ENCODE measurements at places on chromosomes 1 and 21. TPM values are rescaled to one million over a fixed set of nuclear protein-coding genes. Genes with fewer than 3 reads are reported as not detected.

Gene BMP8B
- total RNA-seq: not detected

Gene THEM5
- not detected for total RNA-seq

Gene SGIP1
- 27.1 TPM for total RNA-seq

Gene KCNJ10
- total RNA-seq: not detected

Gene CACHD1
- total RNA-seq: 5.9 TPM

Gene VPS72
- 53.6 TPM for total RNA-seq

All from IMR-90 (cell line).